ENCODE measurements at places on chromosomes 12 and 14.

DNA sequence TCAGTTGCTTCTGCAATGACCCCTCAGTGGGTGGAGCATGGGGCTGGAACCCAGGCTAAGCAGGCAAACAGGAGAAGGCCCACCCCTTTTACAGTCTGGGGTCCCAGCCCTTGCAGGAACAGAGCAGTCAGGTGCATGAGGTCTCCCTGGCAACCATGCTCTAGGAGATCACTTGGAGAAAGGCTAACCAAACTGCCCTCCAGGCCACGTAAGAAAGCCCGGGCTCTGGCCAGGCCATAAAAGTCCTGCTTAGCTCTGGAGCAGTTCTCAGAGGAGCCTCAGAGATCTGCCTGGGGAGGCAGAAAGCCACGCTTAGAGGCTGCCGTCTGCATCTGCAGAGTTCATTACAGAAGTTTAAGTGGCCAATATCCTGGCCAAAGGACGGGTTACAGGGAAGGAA lies 15.0 kb upstream of the TC2N start:
- no peak for DNase-seq

DNA sequence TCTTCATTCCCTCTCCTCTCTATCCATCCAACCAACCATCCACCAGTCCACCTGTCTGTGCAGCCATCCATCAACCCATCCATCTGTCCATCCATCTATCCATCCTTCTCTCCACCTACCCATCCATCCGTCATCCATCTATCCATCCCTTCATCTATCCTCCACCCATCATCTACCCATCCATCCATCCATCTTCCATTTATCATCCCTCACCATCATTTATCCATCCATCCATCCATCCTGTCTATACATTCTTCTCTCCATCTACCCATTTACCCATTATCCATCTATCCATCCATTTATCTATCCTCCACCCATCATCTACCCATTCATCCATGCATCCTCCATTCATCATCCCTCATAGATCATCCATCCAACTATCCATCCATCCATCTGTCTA lies 24.4 kb downstream of the AACS start:
- no peak for DNase-seq

GRCh38 chr14:55327179-55327578 lies 56.0 kb downstream of the FBXO34 start:
- DNase-seq, result peak; percentile 28

GRCh38 chr12:71252473-71252872 lies 94.7 kb upstream of the TSPAN8 start:
- no peak for DNase-seq

GRCh38 chr14:61524936-61525292 lies 170.4 kb upstream of the HIF1A start:
- no peak for DNase-seq

Measured in KBM-7 (cell line).